SJSA1 (cell line): ENCODE measurements at places on chromosomes 2 and 18. TPM values are rescaled to one million over a fixed set of nuclear protein-coding genes. Genes with fewer than 3 reads are reported as not detected.

The CFAP65 gene
- not detected in 2 replicates for total RNA-seq

GRCh38 chr2:205754924-205755321, 72.6 kb downstream of the NRP2 start:
- peak; percentile 71 for DNase-seq

The POMC gene
- total RNA-seq, result not detected in 2 replicates

The PPP1R1C gene
- total RNA-seq, result 0.32 TPM in 1 of 2 replicates, not detected in the other

DNA sequence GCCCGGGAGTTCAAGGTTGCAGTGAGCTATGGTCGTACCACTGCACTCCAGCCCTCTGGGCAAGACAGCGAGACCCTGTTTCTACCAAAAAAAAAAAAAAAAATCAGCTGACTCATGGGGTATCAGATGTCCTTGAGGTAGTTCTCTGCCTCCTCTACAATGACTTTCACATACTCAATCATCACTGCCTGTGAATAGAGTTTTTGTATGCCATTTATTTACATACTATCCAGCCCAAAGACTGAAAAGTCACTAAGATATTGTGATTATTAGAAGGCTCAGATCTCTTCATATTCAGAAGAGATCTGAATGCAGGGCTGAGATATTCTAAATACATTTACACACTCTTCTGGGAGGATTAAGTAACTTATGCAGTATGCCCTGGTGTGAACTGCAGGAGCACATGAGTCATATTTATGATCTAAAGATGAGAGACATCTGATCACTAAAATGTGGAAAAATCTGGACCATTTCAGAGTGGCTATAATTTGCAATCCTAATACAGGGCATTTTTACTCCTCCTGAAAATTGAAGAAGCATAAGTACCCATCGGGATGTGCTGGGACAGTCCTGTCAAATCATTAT, 38.9 kb downstream of the KLF7 start:
- no peak for DNase-seq

GRCh38 chr2:121220995-121221394, 64.0 kb downstream of the TFCP2L1 start:
- no peak for DNase-seq
